Glomerular endothelial cell (primary cell): ENCODE measurements at places on chromosomes 7 and 10.

GRCh38 chr10:78844960-78845607, 223.7 kb upstream of the ZMIZ1 start:
- no peak for DNase-seq

GRCh38 chr7:128591705-128592104, 80.4 kb upstream of the GARIN1A start:
- no peak for DNase-seq

DNA sequence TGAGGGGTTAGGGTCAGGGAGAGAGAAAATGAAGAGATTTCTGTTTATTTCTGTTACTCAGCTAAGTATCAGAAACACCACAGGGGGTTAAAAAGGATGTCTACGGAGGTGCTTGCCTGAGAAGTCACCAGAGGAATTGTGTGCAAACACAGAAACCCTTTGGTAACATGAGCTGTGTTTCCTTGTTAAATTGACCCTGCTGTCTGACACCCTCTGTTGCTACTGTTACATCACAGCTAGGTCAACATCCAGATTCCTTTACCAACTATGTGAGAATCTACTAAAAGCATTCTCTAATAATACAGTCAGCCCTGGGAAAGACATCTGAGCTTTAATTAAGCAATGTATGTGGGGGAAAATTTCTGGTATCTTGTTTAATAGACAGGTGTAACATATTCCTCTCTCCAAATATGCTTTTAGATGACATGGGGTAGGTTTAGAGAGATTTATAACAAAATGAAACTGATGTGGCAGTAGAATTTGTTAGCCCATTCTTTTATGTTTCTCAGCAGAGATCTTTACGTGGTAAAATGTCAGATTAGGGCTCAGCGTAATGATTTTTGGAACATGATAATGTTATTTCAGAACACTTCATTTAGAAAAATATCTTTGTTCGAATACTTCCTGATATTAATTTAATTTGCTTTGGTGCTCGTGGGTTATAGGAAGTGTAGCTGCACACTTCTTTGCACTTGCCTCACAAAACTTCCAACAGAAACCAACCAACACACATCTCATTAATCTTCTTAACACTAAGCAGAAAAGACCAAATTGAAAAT, 168.0 kb upstream of the AHR start:
- no peak for DNase-seq

DNA sequence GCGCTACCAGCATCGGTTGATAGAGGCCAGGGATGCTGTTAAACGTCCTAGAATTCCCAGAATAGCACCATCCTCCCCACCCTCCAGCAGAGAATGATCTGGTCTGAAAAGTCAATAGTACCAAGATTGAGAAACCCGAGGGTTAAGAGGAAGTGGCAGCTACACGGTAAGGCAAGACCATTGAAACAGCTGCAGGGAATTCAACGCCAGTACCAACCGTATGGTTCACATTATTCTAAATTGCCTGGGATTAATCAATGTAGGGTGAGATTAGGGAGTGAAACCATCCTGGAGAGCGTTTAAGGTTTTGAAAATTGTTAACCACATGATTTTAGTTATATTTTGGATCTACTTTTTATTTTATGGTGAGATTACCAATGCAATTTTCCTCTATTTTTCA, 352.2 kb downstream of the PRPF18 start:
- DNase-seq, result no peak

GRCh38 chr10:111087968-111088505, 11.2 kb downstream of the ADRA2A start:
- DNase-seq, result no peak

DNA sequence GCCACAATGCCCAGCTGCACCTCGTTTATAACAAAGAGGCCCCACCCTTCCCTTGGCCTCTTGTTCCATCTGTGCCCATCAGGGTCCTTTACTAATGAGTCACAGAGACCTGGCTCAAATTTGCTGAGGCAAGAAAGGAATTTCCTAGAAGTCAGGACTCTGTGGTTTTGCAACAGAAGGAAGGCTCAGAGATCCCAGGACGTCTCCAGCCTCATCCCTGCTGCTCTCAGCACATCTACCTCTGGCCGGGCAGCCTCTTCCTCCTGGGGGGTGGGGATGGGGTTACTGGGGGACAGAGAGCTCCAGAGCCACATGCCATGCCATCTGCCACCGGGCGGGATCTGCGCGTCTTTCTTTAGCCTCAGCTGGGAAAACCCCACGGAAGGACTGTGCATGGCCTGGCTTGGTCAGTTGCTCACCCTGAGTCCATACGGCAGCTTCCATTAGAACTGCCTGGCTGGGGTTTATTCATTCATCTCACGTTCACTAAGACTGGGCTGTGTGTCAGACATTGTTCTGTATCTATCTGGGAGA, 41.9 kb upstream of the PSMG3 start:
- DNase-seq, result no peak

DNA sequence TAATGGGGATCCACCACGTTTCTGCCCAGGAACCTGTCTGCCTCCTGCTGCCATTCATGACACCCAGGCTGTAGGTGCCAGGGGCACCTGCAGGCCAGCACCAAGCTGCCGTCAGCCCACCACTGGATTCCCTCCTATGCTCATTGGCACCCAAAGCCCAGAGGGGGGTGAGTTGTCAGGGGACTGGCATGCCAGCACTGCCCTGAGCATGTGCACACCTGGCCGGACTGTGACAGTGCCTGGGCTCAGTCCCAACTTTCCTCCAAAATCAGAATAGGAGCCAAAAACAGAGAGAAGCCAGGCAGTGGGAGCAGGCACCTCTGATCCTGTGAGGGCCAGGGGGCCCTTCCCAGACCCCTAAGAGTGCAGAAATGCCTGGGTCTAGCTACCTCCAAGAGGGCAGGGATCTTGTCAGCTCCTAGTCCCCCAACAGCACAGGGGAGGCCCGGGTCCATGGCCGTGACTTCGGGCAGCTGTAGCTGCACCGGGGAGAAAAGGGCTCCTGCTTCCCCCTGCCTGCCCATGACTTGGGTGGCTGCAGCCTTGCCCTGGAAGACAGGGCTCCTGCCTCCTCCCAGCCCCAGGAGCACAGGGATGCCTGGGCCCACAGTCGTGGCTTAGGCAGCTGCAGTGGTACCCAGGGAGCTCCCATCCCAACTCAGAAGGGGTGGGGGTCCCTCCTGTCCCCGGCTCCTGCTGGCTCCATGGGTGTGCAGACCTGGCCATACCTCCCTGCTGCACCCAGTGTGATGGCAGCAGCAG, 249.8 kb upstream of the DKK1 start:
- no peak for DNase-seq

GRCh38 chr7:117248829-117249228, 74.0 kb downstream of the WNT2 start:
- no peak for DNase-seq

GRCh38 chr10:13335881-13336280, 12.2 kb downstream of the SEPHS1 start:
- no peak for DNase-seq

DNA sequence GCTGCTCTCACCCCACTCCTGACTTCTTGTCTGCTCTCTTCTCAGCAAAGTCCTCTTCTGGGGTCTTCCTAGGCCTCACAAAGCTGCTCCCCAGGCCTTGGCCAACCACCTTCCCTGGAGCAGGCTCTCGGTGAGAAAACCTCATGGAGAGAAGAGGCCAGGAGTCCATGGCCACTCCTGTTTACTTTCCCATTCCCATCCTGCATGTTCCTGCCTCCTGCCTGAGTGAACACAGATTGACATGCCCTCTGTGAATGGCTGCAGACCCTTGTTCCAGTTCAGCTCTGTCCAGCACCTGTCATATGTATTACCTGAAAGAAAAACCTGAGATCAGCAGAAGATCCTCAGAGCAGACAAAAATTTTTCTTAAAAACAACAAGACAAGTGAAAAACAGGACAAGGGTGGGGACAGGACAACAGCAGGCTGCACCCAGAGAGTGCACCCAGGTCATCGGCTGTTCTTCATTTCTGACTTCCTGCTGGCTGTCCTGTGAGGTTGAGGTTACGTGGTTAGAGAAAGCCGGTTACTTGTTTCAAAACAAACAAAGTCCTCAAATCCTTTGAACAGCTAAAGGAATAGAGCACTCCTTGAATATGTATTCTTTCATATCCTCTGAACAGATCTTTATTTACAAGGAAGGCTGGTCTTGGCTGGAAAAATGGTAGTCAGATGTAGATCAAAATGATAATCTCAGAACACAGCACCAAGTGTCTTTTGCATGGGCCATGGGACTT, 34.0 kb upstream of the DLD start:
- no peak for DNase-seq

GRCh38 chr7:128267595-128267924, 26.5 kb downstream of the LEP start:
- DNase-seq, result no peak

DNA sequence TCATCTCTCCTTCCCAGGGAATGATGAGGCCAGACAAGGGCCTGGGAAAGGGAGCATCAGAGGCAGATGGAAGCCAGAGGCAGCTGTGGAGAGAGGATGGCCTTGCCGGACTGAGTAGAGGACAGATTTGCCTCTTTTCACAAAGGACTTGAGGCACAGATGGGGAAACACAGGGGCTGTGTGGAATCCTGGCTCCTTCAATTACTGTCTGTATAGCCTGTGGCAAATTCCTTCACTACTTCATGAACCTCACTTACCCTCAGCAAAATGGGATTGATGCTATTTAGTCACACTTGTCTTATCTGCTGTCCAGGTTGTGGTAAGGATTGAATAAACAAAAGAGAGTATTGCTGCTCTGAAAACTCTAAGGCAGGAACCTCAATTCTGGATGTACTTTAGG, 40.3 kb downstream of the SLC25A28 start:
- no peak for DNase-seq

GRCh38 chr10:128016423-128017060, 109.6 kb downstream of the PTPRE start:
- no peak for DNase-seq

GRCh38 chr7:155410431-155410830, 47.5 kb upstream of the EN2 start:
- DNase-seq, result no peak

GRCh38 chr7:86911659-86912058, 147.8 kb downstream of the ELAPOR2 start:
- DNase-seq, result no peak

DNA sequence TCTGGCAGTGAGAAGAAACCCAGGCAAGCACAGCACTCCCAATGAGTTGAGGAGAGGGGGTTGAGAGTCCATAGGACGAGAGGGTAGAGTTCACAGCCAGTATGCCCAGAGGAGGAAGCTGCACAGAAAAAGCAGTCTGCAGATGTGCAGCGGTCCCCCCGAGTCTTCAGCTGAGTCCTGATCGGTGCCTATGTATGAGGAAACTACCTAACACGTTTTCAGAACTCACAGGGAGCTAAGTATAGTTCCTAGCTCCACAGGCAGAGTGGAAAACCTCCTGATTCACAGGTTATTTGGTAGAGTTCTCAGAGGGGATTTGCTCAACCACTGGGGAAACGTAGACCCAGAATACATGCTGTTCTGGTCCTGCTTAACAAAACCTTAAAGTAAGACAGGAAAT, 271.3 kb upstream of the CNTNAP2 start:
- DNase-seq, result no peak

GRCh38 chr10:78649429-78649828, 419.3 kb upstream of the ZMIZ1 start:
- no peak for DNase-seq

DNA sequence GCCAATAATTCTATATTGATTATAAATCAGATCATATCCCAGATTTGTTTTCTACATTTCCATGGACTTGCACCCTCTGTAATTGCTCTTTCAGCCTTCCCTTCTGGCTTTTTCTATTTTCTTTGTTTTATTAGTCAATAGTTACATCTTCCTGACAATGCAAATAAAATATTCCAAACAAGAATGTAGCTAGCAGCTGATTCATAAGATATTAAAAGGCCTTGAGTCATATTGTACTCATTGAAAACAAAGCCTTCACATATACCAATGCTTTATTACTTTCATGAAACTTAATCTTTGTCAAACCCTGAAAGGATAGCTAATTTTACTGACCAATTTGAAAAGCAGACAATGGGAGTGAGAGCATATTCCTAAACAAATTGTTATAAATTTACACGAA, 10.7 kb upstream of the SFMBT2 start:
- DNase-seq, result no peak

GRCh38 chr7:158329014-158329610, 258.5 kb downstream of the PTPRN2 start:
- no peak for DNase-seq

GRCh38 chr7:110531186-110531585, 559.7 kb upstream of the LRRN3 start:
- no peak for DNase-seq

DNA sequence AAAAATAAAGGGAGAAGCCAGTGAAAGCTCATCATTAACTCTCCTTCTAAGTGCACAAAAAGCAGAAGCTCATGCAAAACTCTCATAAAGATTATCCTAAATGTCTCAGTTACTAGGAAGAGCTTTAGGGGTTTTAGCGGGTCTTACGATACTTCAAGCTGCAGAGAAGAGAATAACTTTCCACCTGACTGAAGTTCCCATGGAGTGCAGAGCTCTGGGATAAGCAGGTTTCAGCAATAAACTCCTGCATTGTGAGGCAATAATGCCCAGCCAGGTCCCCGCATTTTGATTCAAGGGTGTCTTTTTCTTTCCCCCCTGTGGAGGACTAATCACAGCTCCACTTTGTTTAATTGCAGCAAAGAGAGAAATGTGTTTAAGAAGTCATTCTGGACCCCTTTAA, 241.9 kb upstream of the SP8 start:
- no peak for DNase-seq

- no peak for DNase-seq
These were observed 830.4 kb upstream of the IGFBP3 start for GRCh38 chr7:46751471-46751870.

DNA sequence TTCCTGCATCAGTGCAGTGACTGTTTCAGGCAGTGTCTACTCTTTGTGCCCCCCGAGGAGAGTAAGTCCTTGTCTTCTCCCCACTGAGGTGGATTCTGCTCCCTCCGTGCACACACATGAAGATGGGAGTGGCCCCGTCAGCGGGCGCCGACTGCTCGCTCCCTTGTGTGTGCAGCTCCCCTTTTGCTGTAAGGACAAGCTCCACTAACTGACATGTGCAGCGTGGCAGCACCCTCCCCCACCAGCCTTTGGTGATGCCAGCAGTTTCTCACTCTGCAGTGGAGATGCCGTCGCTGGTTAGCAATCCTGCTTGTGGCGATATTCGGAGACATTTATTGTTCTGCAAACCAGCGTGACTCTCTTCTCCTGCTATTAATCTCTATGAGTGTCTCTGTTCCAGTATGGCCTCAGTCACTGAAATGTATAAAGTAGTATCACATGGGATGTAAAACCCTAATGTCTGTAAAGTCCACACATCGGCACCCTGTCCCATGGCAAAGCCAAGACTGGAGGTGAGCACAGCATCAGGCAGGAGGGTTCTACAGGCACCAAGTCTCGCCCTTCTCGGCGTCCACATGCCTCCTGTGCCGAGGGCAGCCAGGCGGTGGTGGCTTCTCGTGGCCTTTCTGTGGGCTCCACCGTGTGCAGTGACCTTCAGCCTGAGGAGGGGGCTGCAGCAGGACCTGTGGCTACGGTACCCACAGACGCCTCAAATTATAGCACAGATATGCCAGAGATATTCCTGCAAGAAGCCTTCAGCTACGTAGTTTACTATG, 202.7 kb downstream of the EBF3 start:
- DNase-seq, result no peak

GRCh38 chr10:16260388-16260787, 176.4 kb upstream of the PTER start:
- no peak for DNase-seq

GRCh38 chr7:91526404-91526803, 262.2 kb downstream of the FZD1 start:
- DNase-seq, result no peak

- DNase-seq, result no peak
These were observed 76.5 kb downstream of the BMPER start for GRCh38 chr7:33981671-33982424.

GRCh38 chr7:28666154-28666553, 253.8 kb downstream of the CREB5 start:
- DNase-seq, result no peak

- no peak for DNase-seq
These were observed 26.1 kb downstream of the PROSER2 start for GRCh38 chr10:11849277-11849676.
